Neural progenitor cell (in vitro differentiated cells): ENCODE measurements at places on chromosomes 2 and 18.

- H3K4me3 ChIP-seq, result no peak overlapping the region
- H3K36me3 ChIP-seq, result no peaks in the 10 kb centered on the region
- H3K27me3 ChIP-seq, result no peaks in the 10 kb centered on the region
- H3K4me1 ChIP-seq, result peaks cover 9% of the 10 kb centered on the region
- H3K27ac ChIP-seq, result no peak overlapping the region
Measured at GRCh38 chr2:213995400-213996105, 415.3 kb upstream of the VWC2L start.

DNA sequence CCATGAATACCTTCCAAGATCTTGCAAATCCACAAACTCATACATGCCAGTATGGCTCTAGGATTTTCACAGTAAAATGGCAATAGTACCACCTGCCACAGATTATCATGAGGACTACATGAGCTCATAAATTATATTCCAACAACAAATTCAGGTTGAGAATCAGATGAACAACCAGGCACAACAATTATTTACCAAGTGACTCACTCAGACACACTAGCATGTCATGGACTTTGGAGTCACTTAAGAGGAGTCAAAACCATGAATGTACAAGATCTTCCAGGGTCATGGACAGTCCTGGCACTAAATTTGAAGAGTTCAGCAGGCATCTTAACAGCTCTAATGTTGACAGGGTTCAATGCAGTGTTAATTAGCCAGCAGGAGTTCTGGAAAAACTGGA, 34.4 kb upstream of the BZW1 start:
- no peaks in the 10 kb centered on the region for H3K36me3 ChIP-seq
- no peak overlapping the region for H3K4me3 ChIP-seq
- DNase-seq, result no peak
- no peak overlapping the region for H3K27ac ChIP-seq

DNA sequence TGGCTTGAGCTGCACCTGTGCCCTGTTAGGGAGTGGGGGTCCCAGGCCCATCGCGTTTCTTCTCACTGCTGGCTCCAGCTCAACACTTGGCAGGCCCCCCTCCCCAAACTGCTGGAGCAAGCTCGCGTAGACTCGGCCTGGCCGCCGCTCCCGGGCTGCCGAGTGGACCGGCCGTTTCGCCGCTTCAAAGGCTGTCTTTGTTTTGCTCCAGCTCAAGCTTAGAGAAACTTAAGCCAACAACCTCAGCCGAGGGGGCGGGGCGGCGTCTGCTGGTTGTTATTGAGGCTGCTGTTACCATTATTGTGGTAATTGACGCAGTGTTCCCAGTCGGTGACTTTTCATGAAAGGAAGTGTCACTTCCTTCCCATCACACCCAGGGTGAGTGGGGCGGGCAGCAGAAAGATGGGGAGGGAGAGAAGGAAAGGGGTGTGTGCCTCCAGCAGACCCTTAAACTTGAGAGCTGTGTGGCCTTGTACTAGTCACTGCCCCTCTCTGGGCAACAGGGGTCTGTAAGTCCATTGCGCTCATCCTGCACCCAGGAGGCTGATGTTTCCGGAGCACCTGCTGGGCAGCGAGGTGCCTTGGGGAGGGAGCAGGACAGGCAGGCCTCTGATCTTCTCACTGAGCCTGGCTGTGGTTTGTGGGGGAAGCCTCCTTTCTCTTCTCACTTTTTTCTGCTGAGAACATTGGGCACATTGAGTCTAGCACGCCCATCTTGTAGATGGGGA, 2.1 kb downstream of the ARID5A start:
- peaks cover 61% of the 10 kb centered on the region for H3K27me3 ChIP-seq
- H3K27ac ChIP-seq, result no peak overlapping the region
- DNase-seq, result peak; percentile 95
- H3K36me3 ChIP-seq, result no peaks in the 10 kb centered on the region
- peak overlapping the region; percentile 74 for H3K4me3 ChIP-seq

GRCh38 chr2:230908595-230909191, 16.3 kb downstream of the GPR55 start:
- peaks cover 14% of the 10 kb centered on the region for H3K4me1 ChIP-seq
- H3K4me3 ChIP-seq, result no peak overlapping the region
- peaks cover 18% of the 10 kb centered on the region for H3K27me3 ChIP-seq
- H3K27ac ChIP-seq, result no peak overlapping the region

DNA sequence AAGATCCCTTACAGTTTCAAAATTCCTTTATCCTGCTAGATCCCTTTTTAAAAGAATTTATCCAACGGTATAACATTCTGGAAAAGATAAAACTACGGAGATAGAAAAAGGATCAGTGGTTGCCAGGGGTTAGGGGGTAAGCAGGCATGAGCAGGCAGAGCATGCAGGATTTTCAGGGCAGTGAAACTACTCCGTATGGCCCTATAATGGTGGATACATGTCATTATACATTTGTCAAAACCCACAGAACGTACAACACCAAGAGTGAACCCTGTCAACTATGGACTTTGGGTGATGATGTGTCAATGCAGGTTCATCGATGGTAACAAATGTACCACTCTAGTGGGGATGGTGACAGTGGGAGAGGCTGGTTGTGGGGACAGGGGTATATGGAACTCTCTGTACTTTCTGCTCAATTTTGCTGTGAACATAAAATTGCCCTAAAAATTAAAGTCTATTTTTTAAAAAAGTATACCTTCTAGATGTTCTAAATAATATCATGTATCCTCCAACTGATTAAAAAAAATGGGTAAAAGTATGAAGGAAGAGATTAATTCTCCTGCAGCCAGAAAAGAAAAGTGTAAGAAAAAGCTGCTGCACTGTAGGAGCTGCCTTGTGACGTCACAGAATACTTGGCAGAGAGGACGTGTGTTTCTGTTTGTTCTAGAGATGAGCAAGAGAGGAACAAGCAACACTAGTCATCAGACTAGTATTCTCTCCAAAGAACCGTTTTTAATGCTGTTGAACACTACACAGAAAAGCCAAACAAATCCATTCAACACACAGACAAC, 23.6 kb downstream of the ANKRD44 start:
- no peak overlapping the region for H3K27ac ChIP-seq
- H3K36me3 ChIP-seq, result no peaks in the 10 kb centered on the region
- H3K27me3 ChIP-seq, result no peaks in the 10 kb centered on the region

GRCh38 chr2:199309973-199310372, 147.8 kb downstream of the SATB2 start:
- no peak overlapping the region for H3K4me3 ChIP-seq
- no peaks in the 10 kb centered on the region for H3K36me3 ChIP-seq
- peak; percentile 68 for DNase-seq
- H3K4me1 ChIP-seq, result peaks cover 5% of the 10 kb centered on the region

DNA sequence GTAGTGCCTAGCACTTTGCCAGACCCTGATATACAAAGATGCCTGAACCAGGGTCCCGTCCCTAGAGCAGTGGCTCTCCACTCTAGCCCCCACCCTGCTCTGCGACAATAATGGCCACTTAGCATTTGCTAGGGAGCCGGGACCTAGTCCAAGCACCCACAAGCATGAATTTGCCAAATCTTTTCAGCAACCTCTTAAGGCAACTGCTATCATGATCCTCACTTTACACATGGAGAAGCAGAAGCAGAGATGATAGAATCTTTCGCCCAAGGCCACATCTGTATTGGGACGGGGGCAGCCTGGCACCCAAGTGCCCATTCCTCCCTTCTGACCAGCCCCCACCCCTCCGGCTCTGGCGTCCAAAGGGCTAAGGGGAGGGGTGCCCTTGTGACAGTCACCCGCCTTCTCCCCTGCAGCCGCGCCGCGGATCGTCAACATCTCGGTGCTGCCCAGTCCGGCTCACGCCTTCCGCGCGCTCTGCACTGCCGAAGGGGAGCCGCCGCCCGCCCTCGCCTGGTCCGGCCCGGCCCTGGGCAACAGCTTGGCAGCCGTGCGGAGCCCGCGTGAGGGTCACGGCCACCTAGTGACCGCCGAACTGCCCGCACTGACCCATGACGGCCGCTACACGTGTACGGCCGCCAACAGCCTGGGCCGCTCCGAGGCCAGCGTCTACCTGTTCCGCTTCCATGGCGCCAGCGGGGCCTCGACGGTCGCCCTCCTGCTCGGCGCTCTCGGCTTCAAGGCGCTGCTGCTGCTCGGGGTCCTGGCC, 13.0 kb downstream of the SIGLEC15 start:
- peaks cover 49% of the 10 kb centered on the region for H3K27me3 ChIP-seq
- no peaks in the 10 kb centered on the region for H3K36me3 ChIP-seq
- no peak overlapping the region for H3K27ac ChIP-seq
- no peak for DNase-seq

DNA sequence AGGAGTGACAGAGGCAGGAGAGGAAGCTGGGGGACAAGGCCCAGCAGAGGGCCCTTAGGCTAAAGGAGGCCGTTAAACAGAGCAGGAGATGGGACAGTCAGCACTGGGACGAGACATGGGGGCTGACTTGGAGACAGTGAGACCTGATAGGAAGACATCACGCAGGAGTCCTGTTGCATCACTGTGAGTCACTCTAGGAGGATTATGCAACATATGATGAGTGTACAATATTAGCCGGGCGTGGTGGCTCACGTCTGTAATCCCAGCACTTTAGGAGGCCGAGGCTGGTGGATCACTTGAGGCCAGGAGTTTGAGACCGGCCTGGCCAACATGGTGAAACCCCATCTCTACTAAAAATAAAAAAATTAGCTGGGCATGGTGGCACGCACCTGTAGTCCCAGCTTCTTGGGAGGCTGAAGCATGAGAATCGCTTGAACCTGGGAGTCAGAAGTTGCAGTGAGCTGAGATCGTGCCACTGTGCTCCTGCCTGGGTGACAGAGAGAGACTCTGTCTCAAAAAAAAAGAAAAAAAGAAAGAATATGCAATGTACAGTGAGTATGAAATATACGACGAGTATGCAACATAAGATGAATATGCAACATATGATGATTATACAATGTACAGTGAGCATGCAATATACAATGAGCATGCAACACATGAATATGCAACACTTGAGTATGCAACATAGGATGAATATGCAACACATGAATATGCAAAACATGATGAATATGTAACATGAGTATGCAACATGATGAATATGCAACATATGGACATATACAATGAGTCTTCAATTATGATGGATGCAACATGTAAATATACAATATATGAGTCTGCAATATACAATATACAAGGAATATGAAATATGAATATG, 83.3 kb upstream of the ID2 start:
- H3K27me3 ChIP-seq, result no peaks in the 10 kb centered on the region
- no peaks in the 10 kb centered on the region for H3K36me3 ChIP-seq
- no peak overlapping the region for H3K27ac ChIP-seq
- DNase-seq, result no peak

DNA sequence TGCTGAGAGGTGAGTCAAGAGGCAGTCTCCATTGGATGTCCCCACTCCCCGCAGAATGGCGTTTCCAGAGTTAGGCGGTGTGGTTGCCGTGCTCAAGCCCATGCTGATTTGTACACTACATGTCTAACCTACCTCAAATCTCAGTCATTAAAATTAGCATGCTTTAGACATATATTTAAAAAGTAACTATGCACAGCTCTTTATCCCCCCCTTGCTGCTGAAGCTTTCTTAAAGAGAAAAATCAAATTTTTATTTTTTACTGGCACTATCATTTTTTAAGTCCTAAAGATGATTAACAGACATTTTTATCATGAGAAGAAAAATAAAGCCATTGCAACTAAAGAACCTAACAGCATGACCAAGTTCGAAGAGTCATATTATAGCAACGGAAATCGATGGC, 42.9 kb downstream of the BOLA3 start:
- H3K4me1 ChIP-seq, result peaks cover 19% of the 10 kb centered on the region
- no peaks in the 10 kb centered on the region for H3K36me3 ChIP-seq
- no peak overlapping the region for H3K27ac ChIP-seq
- no peak for DNase-seq
- H3K27me3 ChIP-seq, result no peaks in the 10 kb centered on the region
- H3K4me3 ChIP-seq, result no peak overlapping the region

GRCh38 chr2:29747786-29748470, 173.5 kb downstream of the ALK start:
- H3K4me3 ChIP-seq, result no peak overlapping the region
- no peaks in the 10 kb centered on the region for H3K4me1 ChIP-seq
- H3K27me3 ChIP-seq, result no peaks in the 10 kb centered on the region
- no peaks in the 10 kb centered on the region for H3K36me3 ChIP-seq
- no peak overlapping the region for H3K27ac ChIP-seq

GRCh38 chr18:8741117-8741516, 35.8 kb downstream of the MTCL1 start:
- no peaks in the 10 kb centered on the region for H3K27me3 ChIP-seq
- no peak overlapping the region for H3K4me3 ChIP-seq
- H3K4me1 ChIP-seq, result peaks cover 13% of the 10 kb centered on the region
- peak overlapping the region; percentile 66 for H3K27ac ChIP-seq

GRCh38 chr2:26723991-26724750, 31.6 kb downstream of the KCNK3 start:
- H3K27ac ChIP-seq, result no peak overlapping the region
- DNase-seq, result no peak
- no peaks in the 10 kb centered on the region for H3K27me3 ChIP-seq
- peaks cover 5% of the 10 kb centered on the region for H3K4me1 ChIP-seq
- no peaks in the 10 kb centered on the region for H3K36me3 ChIP-seq

- no peaks in the 10 kb centered on the region for H3K27me3 ChIP-seq
- peaks cover 6% of the 10 kb centered on the region for H3K4me1 ChIP-seq
- no peak for DNase-seq
- no peaks in the 10 kb centered on the region for H3K36me3 ChIP-seq
Measured at GRCh38 chr2:112850588-112850987, 14.0 kb upstream of the IL1B start.

DNA sequence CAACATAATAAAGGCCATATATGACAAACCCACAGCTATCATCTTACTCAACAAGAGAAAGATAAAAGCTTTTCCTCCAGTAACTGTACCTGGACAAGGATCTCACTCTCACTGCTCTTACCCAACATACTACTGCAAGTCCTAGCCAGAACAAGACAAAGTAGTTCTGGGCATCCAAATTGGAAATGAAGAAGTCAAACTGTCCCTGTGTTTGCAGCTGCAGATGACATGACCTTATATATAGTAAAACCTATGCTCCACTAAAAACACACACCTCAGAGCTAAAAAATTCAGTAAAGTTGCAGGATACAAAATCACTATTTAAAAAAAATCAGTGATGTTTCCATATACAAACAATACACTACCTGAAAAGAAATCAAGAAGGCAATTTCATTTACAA, 32.2 kb downstream of the USP34 start:
- no peak for DNase-seq
- no peak overlapping the region for H3K27ac ChIP-seq
- H3K4me3 ChIP-seq, result no peak overlapping the region
- H3K36me3 ChIP-seq, result no peaks in the 10 kb centered on the region

- no peak for DNase-seq
- no peak overlapping the region for H3K4me3 ChIP-seq
- H3K36me3 ChIP-seq, result no peaks in the 10 kb centered on the region
- H3K27me3 ChIP-seq, result no peaks in the 10 kb centered on the region
Measured at GRCh38 chr2:7673853-7674252, 756.6 kb downstream of the RNF144A start.

GRCh38 chr18:58579561-58580047, 49.3 kb downstream of the ALPK2 start:
- no peaks in the 10 kb centered on the region for H3K27me3 ChIP-seq
- no peaks in the 10 kb centered on the region for H3K36me3 ChIP-seq
- peaks cover 50% of the 10 kb centered on the region for H3K4me1 ChIP-seq
- no peak overlapping the region for H3K4me3 ChIP-seq

GRCh38 chr2:198441901-198442300, 637.5 kb downstream of the PLCL1 start:
- DNase-seq, result no peak
- no peak overlapping the region for H3K27ac ChIP-seq
- H3K4me1 ChIP-seq, result no peaks in the 10 kb centered on the region

GRCh38 chr2:47307066-47307465, 95.9 kb upstream of the MSH2 start:
- no peaks in the 10 kb centered on the region for H3K27me3 ChIP-seq
- no peak overlapping the region for H3K4me3 ChIP-seq
- H3K27ac ChIP-seq, result no peak overlapping the region
- DNase-seq, result no peak
